ENCODE measurements at places on chromosomes 13 and 19.

DNA sequence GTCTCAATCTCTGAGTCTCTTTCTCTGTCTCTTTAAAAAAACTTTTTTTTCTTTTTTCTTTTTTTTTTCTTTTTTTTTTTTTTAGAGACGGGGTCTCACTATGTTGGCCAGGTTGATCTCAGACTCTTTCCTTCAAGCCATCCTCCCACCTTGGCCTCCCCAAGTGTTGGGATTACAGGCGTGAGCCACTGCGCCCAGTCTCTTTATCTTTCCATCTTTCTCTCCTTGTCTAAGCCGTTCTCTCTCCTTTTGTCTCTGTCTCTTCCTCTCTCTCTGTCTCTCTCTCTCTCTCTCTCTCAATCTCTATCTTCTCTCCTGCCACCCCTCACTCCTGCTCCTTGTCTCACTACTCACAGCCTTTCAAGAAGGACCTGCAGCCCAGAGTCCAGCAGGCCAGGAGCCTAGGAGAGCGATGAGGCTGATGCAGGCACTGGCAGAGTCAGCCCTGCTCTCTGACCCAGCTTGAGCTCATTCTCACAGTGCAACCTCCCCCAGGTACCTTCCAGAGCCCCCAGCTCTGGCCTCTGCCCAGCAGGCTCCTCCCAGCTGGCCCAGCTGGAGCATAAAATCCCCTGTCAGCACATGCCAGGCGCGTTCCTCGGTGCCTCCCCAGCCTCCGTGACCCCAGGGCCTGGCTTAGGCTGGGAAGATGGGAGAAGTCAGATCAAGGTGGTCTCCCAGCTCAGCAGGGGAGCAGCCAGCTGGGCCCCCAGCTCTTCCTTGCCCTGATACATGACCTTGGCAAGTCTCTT lies at the start of gene NPHS1:
TSS of gene NPHS1 (minus strand) at position 476 of the 752 bp plus-strand sequence. CDS start 667 bp downstream, outside the sequence.
- no peak for DNase-seq

DNA sequence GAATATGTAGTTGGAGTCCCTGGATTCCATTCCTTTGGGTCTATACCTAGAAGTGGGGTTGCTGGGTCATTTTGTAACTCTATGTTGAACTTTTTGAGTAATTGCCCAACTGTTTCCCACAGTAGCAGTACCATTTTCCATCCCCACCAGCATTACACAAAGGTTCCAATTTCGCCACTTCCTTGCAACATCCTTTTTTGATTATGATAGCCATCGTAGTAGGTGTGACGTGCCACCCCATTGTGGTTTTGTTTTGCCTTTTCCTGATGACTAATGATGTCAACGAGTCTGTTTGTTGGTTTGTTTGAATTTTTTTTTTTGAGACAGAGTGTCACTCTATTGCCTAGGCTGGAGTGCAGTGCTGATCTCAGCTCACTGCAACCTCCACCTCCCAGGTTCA lies 3.3 kb upstream of the PEX11G start:
- DNase-seq: no peak

DNA sequence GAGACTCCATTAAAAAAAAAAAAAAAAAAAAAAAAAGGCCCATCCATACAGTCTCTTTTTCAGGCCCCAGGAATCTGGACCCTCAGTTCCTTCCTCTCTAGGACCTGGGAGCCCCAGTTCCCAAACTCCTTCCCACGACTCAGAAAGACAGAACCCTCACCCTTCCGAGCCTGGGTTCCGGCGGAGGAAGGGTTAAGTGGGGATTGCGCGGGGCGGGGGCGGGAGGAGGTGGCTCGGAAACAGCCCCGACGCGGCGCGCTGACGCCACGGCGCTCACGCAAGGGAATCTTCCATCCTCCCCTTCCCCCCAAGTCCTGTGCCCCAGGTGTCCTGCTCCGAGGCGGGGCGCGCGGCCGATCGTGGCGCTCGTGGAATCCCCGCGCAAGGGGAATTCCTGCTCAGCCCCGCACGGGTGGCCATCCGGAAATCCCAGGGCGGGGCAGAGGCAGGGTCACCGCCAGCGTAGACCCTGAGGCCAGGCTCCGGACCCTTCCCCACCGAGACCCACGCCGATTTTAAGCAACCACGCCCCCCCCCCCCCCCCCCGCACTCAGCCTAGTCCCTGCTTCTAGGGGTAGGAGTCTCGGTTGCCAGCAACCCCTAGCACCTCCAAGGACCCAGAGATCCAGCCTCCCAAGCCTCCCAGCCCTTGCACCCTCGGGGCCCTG lies 659 bp downstream of the NFKBID start:
- peak; percentile 86 for DNase-seq

GRCh38 chr19:14347999-14348889 lies 33.0 kb upstream of the ADGRE5 start:
- peak; percentile 86 for DNase-seq

DNA sequence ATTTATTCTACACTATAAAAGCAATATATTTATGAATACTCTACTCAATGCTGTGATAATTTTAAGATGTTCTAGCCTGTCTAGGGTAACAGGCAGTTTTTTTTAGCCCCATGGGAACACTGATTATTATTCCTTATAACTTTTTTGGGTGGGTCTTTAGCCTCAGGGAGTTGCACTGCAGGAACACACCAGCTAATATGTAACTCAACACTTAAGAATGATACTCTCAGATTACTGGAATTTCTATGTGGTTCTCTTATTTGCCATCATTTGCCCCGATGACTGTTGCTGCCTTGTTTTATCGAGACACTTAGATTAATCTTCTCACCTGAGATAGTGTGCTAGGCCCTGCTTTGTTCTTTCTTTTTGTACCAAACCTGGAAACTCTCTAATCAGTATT lies 396.9 kb upstream of the SLITRK1 start:
- no peak for DNase-seq

DNA sequence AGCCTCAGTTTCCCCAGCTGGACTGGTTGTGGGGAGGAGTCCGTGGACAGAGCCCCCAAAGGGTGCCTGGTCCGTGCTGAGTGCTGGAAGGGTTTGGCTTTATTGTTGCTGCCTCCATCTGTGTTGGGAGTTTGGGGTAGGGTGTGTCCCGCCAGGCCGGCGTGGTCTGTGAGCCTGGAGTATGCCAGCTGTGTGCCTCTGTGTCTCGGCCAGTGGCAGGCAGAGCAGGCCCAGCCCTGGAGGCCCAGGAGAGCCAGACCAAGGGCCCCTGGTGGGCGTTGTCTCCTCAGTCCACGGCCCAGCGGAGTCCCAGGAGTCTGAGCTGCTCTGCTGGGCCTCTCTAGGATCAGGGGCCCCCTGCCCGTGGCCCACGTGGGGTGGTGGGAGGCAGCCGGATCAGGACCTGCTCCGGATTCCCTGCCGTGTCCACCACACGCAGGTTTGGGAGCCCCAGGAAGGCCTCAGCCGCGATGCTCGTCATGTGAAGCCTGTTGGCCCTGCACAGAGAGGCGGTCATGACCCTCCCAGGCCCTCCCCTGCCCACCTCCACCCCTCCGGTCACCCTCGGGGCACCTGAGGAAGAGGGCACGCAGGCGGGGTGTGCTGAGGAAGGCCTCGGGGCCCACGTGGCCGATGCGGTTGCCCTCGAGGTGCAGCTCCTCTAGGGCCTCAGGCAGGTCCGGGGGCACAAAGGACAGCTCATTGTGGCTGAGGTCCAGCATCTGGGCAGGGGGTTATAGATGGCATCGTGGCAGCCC lies 6.6 kb downstream of the PODNL1 start:
- DNase-seq: no peak

DNA sequence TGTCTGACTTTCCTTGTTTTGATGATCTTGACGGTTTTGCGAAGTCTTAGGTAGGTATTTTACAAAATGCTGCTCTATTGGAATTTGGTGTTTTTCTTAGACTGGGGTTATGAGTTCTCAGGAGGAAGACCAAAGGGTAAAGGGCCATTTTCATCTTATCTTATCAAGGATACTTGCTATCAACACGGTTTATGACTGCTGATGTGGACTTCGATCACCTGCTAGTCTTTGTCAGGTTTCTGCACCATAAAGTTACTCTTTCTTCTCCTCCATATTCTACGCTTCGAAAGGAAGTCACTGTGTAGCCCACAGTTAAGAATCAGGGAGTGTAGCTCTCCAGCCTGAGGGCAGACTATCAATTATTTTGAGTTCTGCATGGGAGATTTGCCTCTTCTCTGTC lies 7.4 kb upstream of the CEBPG start:
- DNase-seq: no peak

GRCh38 chr13:73703606-73704005 lies 430.6 kb downstream of the KLF12 start:
- no peak for DNase-seq
